SJCRH30 (cell line): ENCODE measurements at places on chromosomes 11 and 22. TPM values are rescaled to one million over a fixed set of nuclear protein-coding genes. Genes with fewer than 3 reads are reported as not detected.
A peak's percentile ranks its signal among the peaks of the same experiment; 100 is the strongest.

ACR gene
- not detected in 2 replicates for total RNA-seq

CPT1A gene
- total RNA-seq, result 0.02 and 0.51 TPM in 2 replicates

RPS25 gene
- total RNA-seq, result 797 and 901 TPM in 2 replicates

MAP6 gene
- 0.53 and 0.79 TPM in 2 replicates for total RNA-seq

DNA sequence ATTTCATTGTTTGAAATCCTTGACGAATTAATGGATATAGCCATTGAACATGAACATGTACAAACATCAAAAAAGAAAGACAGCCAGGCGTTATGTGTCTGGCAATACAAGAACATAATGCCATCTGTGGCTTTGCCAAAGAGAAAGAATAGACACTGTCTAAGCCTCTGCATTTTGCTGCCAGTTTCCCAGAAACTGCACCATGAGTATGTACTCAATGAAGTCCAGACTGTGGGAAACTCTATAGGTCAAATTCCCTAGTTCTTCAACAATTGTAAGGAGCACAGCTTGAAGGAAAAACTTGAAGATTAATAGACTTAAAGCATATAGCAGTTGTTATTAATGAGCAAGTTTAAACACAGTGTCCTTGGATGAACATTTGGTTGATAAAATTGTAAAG is 71.3 kb downstream of the BBOX1 start:
- no peak for DNase-seq

DNA sequence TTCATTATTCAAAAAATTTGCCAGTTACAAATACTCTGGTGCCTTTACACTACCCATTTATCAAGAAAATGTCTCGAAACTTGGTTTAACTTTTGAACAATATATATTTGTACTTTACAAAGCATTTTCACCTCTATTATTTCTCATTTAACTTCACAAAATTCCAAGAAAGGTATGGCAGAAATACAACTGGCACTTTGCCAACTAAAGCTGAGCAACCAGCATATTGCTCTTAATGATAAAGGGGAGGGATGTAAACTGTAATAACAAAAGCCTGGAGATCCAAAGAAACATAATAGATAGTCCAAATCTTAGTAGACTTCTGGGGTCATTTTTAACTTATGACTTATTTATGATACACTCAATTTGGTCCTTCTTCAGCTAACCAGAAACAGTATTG is 7.7 kb downstream of the PITPNB start:
- DNase-seq, result no peak

DNA sequence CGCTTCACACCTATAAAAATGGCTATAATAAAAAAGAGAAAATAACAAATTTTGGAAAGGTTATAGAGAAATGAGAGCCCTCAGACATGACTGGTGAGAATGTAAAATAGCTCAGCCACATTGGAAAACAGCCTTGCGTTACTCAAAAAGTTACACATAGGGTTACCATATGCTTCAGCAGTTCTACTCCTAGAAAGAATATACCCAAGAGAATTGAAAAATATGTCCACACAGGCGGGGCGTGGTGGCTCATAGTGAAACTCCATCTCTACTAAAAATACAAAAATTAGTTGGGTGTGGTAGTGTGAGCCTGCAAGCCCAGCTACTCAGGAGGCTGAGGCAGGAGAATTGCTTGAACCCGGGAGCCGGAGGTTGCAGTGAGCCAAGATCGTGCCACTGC is 7.6 kb upstream of the JHY start:
- no peak for DNase-seq

DNA sequence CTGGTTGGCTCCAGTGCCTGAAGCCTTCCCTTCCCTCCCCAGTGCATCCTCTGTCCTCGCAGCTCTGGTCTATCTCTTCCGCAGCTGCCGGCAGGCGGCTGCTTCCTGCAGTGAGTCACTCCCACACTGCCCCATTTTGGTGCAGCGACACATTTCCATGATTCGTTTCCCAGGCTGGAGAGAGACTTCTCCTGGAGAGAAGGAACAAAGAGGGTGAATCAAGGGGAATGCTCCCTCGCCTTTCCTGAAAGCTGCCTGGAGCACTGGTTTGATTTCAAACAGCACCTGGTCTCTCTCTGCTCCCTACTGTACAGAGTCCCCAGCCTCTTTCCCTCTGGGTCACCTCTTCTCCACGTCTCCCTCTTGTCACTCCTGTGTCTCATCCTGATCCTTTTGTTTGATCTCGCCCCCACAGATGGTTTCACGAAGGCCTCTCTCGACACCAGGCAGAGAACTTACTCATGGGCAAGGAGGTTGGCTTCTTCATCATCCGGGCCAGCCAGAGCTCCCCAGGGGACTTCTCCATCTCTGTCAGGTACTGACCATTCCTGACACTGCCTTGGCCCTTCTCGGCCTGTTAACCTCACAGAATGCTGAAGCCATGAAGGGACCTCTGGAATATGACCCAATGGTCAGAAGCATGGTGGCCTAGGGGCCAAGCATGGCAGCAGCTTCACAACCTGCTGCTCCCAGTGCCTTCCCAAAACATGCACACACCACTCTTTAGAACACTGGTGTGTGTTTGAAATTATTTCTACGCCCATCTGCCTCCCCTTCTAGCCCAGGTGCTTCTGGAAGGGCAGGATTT is at the start of gene TMA7B:
TMA7B (plus strand) TSS at position 758 of the 808 bp plus-strand sequence. CDS start 3,978 bp downstream, outside the sequence.
- peak; percentile 45 for DNase-seq

GRCh38 chr22:20421507-20421874 is 16.1 kb downstream of the SCARF2 start:
- no peak for DNase-seq
